ENCODE measurements at places on chromosomes 12 and 14. TPM values are rescaled to one million over a fixed set of nuclear protein-coding genes. Genes with fewer than 3 reads are reported as not detected.
A peak's percentile ranks its signal among the peaks of the same experiment; 100 is the strongest.

- peak overlapping the region; percentile 52 for H3K27ac ChIP-seq
- H3K36me3 ChIP-seq, result no peaks in the 10 kb centered on the region
- no peaks in the 10 kb centered on the region for H3K27me3 ChIP-seq
- no peak for DNase-seq
- H3K4me1 ChIP-seq, result peaks cover 69% of the 10 kb centered on the region
Measured at GRCh38 chr12:120262852-120263747, 2.4 kb downstream of the PXN start.

DNA sequence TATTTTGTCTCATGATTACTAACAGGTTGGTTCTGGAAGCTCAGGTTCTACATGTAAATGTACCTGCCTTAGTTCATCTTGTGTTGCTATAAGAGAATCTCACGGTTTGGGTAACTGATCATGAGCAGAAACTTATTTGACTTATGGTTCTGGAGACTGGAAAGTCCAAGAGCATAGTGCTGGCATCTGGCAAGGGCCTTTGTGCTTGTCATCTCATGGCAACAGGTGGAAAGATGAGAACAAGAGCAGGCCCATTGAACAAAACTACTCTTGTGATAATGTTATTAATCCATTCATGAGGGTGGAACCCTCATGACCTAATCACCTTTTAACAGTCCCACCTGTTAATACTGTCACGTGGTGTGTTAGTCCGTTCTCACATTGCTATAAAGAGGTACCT lies 23.3 kb downstream of the MIPOL1 start:
- H3K4me3 ChIP-seq, result no peak overlapping the region
- no peaks in the 10 kb centered on the region for H3K27me3 ChIP-seq
- H3K27ac ChIP-seq, result no peak overlapping the region
- no peaks in the 10 kb centered on the region for H3K4me1 ChIP-seq

- no peak overlapping the region for H3K27ac ChIP-seq
- no peaks in the 10 kb centered on the region for H3K27me3 ChIP-seq
- DNase-seq, result no peak
- no peaks in the 10 kb centered on the region for H3K4me1 ChIP-seq
- H3K4me3 ChIP-seq, result no peak overlapping the region
- H3K36me3 ChIP-seq, result no peaks in the 10 kb centered on the region
Measured at GRCh38 chr14:88746052-88746451, 46.7 kb downstream of the EML5 start.

Gene KRT75
- not detected for total RNA-seq

DNA sequence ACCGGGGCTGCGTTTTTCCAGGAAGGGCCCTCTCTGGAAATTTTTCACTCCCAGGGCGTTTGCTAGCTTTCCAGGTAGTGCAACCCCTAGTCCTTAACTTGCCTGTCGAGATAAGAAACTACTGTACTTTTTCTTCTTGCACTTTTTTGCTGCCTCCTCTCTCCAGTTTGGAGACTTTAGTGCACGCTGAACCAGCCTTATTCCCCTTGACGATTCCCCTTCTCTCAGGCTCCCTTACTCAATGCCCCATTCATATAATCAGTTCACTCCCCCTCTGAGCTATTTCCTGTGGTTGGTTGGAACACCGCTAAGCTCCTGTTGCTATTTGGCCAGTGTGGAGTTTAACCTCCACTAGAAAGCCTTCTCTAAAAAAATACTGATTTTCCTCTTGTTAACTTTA lies 682 bp downstream of the CREBL2 start:
- peak overlapping the region; percentile 97 for H3K4me3 ChIP-seq
- peak; percentile 53 for DNase-seq
- H3K36me3 ChIP-seq, result no peaks in the 10 kb centered on the region
- no peaks in the 10 kb centered on the region for H3K27me3 ChIP-seq
- peaks cover 56% of the 10 kb centered on the region for H3K4me1 ChIP-seq

DNA sequence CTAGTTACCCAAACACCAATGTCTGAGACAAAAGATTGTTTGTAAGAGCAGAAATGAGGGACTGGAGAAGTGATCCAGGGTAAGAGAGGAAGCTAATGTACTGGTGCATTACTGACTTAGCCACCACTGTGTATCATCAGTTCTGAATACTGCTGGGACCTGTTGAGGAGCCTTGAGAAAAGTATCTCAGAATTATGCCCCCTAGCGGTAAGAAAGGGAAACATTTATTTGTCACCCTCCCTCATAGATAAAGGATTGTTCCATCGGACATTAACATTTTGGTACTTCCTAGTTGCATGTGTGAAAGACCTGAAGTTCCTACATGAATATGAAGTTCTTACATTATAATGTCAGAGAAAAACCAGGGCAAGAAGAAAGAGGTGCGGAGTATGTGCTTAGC lies 612.5 kb downstream of the FSCB start:
- no peaks in the 10 kb centered on the region for H3K4me1 ChIP-seq
- peak; percentile 7 for DNase-seq
- no peak overlapping the region for H3K4me3 ChIP-seq
- H3K27me3 ChIP-seq, result no peaks in the 10 kb centered on the region
- H3K27ac ChIP-seq, result no peak overlapping the region

DNA sequence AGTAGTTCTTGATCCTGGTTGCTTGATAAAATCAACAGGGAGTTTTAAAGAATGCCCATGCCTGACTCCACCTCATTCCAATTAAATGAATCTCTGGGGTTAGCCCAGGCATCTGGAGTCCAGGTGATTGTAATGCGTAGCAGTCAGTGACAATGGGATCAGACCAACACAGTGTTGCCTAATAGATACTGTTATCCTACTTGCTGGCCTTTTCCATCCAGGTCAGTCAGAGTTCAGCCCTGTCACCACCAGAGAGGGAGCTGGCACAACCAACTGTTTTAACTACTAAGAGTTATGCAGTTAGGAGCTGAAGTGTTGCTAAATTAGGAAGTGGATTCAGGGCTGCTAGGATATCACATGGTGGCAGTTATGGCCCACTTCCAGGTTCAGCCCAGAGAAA lies 107.1 kb downstream of the GPR135 start:
- H3K4me1 ChIP-seq, result no peaks in the 10 kb centered on the region
- peaks cover 31% of the 10 kb centered on the region for H3K36me3 ChIP-seq
- no peak for DNase-seq
- H3K4me3 ChIP-seq, result no peak overlapping the region
- no peak overlapping the region for H3K27ac ChIP-seq

Gene RNASE7
- total RNA-seq, result not detected

Data from CD4-positive, CD25-positive, alpha-beta regulatory T cell (primary cell).